ENCODE measurements at places on chromosomes 11 and 22.

DNA sequence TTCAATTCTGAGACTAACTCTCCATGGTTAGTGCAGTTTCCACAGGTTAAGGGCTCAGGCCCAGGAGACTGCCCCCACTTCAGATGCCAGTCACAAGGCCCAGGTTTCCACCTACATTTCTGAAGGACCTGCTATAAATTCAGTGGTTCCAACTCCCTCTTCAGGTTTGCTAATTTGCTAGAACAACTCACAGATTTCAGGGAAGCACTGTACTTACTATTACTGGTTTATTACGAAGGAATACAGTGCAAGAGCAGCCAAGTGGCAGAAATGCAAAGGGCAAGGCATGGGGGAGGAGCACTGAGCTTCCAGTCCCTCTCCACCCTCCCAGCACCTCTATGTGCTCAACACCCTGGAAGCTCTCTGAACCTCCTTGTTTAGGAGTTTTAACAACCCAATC is 39.3 kb upstream of the SPON1 start:
- DNase-seq: no peak

- no peak for DNase-seq
Observed at GRCh38 chr22:30027791-30028190, 52.5 kb upstream of the HORMAD2 start.

DNA sequence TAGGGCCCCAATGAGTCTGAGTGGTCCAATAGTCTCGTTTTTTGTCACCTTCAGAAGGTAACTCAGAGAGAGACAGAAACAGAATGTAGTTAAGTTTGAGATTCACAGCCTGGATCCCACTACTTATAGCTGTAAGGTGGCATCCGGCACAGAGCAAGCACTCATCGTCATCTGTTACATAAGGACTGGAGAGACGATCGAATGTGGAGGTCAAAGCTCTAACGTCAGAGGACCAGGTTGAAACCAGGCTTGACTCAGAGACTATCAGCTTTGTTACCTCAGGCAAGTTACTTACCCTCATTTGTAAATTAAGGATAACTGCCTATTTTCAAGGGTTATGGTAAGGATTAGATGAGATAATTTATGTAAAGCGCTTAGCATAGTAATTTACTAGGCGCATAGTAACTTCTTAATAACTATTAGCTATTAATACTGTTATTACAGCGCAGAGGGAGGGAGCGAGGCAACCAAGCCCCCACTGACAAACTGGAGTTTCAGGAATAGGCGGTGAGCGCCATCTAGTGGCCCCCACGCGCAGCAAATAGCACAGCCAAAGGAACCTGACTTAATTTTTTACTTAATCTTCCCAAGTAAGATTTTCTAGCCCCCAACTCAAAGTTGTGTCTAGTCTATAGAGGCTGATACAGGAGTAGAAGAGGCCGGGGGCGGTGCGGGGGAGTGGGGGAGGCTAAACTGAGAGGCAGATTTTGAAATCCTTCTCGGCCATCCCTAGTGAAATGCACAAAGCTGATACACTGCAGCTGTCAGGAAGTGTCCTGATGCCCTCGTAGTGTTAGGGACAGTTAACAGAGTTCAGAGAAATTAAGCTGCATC is 29.0 kb upstream of the API5 start:
- DNase-seq: peak; percentile 83

DNA sequence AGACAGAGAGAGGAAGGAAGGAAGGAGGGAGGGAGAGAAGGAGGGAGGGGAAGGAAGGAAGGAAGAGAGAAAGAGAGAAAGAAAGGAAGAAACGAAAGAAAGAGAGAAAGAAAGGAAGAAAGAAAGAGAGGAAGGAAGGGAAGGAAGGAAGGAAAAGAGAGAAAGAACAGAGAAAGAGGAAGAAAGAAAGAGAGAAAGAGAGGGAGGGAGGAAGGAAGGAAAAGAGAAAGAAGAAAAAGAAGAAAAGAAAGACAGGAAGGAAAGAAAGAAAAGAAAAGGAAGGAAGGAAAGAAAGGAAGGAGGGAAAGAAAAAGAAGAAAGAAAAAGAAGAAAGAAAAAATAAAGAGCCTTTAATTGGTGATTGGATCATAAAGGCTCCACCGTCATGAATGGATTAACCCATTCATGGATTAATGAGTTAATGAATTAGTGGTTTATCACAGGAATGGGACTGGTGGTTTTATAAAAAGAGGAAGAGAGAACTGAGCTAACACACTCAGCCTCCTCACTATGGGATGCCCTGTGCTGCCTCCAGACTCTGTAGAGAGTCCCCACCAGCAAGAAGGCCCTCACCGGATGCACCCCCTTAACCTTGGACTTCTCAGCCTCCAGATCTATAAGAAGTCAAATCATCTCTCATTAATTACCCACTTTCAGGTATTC is 9.0 kb upstream of the PLAAT2 start:
- peak; percentile 54 for DNase-seq

- no peak for DNase-seq
Observed at GRCh38 chr22:49197505-49197904, 630.2 kb downstream of the BRD1 start.

GRCh38 chr22:50581950-50582492 is 628 bp downstream of the CHKB start:
- peak; percentile 70 for DNase-seq

DNA sequence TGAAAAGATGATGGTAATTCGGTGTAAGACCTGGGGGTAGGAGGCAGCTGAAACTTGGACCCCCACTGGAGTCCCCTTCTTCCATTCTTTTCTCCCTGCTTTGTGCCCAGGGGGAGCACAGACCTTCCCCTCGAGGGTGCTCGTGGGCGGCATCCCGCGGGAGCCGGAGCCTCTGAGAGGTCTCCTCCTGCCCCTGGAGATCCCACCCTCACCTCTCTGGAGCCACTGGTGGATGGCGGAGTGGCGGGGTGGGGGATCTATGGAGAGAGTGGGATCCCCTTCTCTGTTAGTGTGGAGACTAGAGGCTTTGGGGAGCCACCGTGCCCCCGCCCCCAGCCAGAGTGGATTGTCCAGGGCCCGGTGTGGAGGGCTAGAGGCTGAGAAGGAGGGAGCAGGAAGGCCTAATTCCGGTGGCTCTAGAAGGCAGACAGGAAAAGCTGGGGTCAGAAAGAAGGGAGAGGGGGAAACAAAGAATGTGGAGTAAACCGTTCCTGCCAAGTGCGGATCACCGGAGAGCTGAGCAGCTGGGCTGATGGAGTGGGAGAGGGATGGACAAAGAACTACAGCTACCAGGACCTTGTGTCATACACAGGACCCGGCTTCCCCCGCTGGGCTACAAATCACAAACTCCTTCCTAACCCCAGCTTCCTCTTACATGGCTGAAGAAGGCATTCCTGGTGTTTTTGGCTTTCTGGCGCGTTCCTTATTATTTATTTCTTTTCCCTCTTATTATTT is 41.9 kb downstream of the KCNJ1 start:
- no peak for DNase-seq

- no peak for DNase-seq
Observed at GRCh38 chr11:34353881-34354280, 3.9 kb downstream of the ABTB2 start.

GRCh38 chr11:20243974-20244373 is 83.7 kb upstream of the DBX1 start:
- DNase-seq: peak; percentile 47

- DNase-seq: peak; percentile 91
Observed at GRCh38 chr22:49046546-49047361, 780.9 kb downstream of the BRD1 start.

DNA sequence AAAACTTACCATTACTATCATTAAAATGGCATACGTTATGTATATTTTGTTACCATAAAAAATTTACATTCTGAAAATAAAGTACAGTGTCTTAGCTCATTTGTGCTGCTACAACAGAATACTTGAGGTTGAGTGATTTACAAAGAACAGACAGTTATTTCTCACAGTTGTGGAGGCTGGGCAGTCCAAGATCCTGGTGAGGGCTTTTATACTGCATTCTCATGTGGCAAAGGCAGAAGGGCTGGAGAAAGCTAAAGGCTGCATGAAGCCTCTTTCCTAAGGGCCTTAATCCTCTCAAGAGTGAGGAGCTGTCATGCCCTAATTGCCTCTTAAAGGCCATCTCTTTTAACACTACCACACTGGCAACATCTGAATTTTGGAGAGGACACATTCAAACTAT is 13.3 kb downstream of the GGTLC2 start:
- DNase-seq: peak; percentile 36

DNA sequence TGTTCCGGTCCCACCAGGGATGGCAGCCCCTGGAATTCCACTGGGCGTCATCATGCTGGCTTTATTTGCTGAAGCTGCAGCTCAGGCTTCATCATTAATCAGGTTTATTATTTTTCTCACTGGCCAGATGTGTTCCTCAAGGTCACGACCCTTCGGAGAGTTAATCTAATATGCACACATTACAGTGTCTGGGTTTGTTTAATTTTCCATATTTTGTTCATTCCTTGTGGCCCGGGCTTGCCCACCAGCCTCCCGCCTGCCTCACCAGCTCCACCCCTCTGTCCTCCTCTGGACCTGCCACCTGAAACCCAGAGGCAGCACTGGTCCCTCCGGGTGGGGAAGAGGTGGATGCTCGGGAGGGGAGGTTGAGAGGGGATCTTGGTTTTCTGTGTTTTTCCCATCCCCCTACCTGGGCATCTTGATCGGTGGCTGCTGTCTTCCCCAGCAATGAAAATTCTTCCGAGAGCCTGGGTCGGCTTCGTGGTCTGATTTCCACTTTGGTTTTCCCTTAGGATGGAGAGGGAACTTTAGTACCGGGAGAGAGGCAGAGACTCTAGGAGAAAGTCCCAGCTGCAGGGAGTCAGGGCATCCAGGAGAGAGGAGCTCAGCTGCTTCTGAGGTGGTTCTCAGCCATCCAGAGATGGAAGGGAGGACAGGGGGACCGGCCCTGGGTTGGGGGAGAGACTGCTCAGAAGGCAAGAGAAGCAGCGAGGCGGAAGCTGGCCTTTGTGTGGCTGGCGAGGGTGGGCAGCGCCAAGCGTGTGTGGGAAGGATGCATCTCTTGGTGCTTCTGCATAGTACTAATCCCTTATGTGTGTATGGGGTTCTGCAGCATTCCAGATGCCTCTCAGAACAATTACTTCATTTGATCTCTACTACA is 2.1 kb downstream of the GRIK4 start:
- DNase-seq: no peak

- no peak for DNase-seq
Observed at GRCh38 chr22:47166446-47167016, 404.1 kb downstream of the TBC1D22A start.

DNA sequence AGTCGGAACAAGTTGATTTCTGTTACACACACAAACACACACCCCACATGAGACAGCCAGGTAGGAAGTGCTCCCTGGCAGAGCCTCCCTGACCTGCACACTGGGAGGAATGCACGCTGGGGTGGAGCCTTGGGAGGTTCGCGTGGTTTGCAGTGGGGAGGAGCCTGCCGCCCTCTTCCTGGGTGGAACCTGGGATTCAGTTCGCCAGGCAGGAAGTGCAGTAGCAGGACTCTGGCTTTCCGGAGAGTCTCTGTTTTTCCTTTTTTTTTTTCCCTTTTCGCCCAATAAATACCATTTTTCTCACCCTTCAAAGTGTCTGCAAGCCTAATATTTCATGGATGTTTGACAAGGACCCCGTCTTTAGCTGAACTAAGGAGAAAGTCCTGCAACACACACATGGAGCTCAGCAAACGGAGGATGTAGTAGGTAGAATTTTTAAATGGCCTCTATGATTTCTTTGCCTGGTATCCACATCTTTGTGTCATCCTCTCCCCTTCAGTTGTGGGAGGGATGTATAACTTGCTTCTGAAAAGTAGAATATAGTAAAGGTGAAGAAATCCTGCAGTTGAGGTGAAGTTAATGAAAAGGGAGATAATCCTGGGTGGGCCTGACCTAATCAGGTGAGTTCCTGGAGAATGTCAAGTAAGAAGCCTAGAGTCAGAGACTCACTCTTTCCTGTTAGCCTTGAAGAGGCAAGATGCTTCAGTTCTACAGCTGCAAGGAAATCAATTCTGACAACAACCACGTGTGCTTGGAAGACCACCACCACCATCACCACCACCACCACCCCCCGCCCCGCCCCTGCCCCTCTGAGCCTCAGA is 72.9 kb downstream of the PIWIL4 start:
- DNase-seq: no peak

- DNase-seq: no peak
Observed at GRCh38 chr11:74492084-74492483, 1.4 kb downstream of the LIPT2 start.

GRCh38 chr11:2945031-2945756 is 16.0 kb upstream of the PHLDA2 start:
- DNase-seq: no peak

- DNase-seq: no peak
Observed at GRCh38 chr11:64358536-64358906, 441 bp upstream of the RPS6KA4 start.

GRCh38 chr11:72514331-72514730 is 80.0 kb upstream of the CLPB start:
- DNase-seq: no peak

GRCh38 chr22:17890245-17890671 is 116.0 kb upstream of the BID start:
- no peak for DNase-seq

DNA sequence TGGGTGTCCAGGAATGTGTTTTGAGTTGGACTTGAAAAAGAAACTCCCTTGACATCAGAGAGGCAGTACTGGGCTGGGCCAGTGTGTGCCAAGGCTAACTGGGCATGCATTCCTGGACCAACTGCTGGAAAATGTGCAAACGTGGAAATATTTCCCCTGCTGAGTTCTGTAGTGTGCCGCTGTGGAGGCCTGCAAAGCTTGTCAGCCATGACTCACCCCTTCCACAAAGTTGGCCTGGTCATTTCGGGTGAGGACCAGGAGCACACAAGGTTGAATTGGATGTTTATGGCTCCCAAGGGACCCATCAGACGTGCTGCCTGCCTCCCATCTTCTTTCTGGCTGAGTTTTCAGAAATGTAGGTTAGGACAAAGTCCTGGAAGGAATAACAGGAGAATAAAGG is 513.1 kb downstream of the MIAT start:
- no peak for DNase-seq

DNA sequence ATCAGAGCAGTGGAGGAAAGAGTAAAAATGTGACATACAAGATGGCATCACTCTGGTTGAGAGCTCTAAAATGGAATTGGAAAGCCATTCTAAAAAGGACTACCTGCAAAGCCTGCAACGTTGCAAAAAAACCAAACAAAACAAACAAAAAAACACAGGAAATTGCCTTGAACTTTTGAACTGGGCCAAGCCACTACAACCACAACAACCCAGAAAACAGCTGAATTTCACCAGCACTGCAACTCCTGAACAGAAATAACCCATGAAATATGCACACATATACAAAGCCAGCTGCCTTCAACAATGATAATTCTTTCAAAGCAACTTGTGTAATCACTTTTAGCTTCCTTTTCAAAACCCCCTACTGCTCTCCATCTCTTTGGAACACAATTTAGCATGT is 326.6 kb upstream of the LRRC4C start:
- DNase-seq: no peak

Measured in Karpas-422 (cell line).